ENCODE measurements at places on chromosomes 12 and 14. TPM values are rescaled to one million over a fixed set of nuclear protein-coding genes. Genes with fewer than 3 reads are reported as not detected.

Gene FMNL3
- total RNA-seq: 6.2 TPM

Gene TEX22
- total RNA-seq: 0.40 TPM

Gene TAS2R42
- total RNA-seq: not detected

Gene MANSC4
- total RNA-seq: 4.1 TPM

Gene GLIPR1L2
- total RNA-seq: not detected

Gene CD163L1
- total RNA-seq: 0.35 TPM

Gene SLC10A1
- not detected for total RNA-seq

Gene KRT3
- 0.33 TPM for total RNA-seq

DNA sequence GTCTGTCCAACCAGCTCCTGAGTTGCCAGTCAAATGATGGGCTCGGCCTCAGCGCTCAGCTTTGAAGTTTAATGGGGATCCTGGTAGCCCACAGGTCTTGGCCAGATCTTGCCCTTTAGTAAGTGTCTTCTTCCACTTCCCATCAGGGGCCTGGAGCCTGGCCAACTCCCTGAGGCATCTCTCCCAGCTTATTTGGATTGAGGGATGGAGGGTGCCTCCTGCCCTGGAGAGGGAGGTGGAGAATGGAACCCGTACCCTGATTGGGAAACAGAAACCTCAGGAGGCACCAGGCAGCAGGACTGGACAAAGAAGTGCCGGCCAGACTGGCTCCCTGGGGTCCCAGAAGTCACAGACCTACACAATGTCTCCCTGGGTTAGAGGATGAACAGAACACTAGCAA is 40.5 kb upstream of the LTBP2 start:
- no peaks in the 10 kb centered on the region for H3K27me3 ChIP-seq
- DNase-seq: no peak
- H3K4me3 ChIP-seq: no peak overlapping the region
- peaks cover 4% of the 10 kb centered on the region for H3K36me3 ChIP-seq

GRCh38 chr12:780750-781379 is 28.5 kb downstream of the WNK1 start:
- H3K27ac ChIP-seq: no peak overlapping the region
- H3K4me1 ChIP-seq: peaks cover 41% of the 10 kb centered on the region
- no peak overlapping the region for H3K4me3 ChIP-seq
- no peaks in the 10 kb centered on the region for H3K27me3 ChIP-seq

DNA sequence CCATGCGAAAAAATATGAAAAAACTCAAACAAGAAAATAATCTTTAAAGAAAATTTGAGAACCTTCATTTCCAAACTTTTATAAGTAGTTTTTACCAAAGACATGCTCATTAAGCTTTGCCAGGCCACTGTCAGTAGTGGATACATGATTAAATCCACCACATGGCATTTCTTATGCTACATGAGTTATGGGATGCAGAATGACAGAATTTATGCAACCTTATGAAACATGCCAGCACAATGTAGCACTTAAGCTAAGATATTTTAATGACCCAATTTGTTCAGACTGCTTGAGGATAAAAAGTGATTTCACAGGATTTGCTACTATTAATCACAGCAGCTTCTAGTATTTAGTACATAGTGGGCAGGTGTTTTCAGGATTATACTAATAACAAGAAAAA is 123.3 kb downstream of the ATP23 start:
- H3K4me3 ChIP-seq: no peak overlapping the region
- no peaks in the 10 kb centered on the region for H3K36me3 ChIP-seq
- H3K27ac ChIP-seq: no peak overlapping the region
- H3K4me1 ChIP-seq: peaks cover 46% of the 10 kb centered on the region
- no peak for DNase-seq

GRCh38 chr12:29224572-29224971 is 75.5 kb downstream of the FAR2 start:
- H3K4me1 ChIP-seq: peaks cover 21% of the 10 kb centered on the region
- no peaks in the 10 kb centered on the region for H3K36me3 ChIP-seq
- DNase-seq: peak; percentile 41
- H3K27me3 ChIP-seq: no peaks in the 10 kb centered on the region
- H3K4me3 ChIP-seq: no peak overlapping the region

DNA sequence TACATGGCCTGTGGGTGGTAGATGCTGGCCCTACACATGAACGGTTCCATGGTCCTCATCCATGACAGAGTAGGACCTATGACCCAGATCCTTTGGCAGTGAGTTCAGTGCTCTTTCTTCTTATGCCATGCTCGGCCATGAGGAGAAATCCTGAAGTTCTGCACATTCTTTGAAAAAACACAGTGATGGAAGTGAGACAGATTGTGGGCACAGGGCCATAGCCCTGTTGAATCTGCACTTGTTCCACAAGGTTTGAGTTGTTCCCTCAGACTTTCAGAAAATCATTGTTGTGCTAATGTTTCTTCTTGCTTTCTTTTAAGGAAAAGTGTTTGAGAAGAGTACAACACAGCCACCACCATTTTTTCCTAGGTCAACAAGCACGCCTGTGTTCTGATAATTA is 180.0 kb downstream of the C12orf75 start:
- DNase-seq: no peak
- no peaks in the 10 kb centered on the region for H3K36me3 ChIP-seq
- H3K4me3 ChIP-seq: no peak overlapping the region
- peaks cover 7% of the 10 kb centered on the region for H3K27me3 ChIP-seq
- H3K4me1 ChIP-seq: peaks cover 27% of the 10 kb centered on the region
- no peak overlapping the region for H3K27ac ChIP-seq

DNA sequence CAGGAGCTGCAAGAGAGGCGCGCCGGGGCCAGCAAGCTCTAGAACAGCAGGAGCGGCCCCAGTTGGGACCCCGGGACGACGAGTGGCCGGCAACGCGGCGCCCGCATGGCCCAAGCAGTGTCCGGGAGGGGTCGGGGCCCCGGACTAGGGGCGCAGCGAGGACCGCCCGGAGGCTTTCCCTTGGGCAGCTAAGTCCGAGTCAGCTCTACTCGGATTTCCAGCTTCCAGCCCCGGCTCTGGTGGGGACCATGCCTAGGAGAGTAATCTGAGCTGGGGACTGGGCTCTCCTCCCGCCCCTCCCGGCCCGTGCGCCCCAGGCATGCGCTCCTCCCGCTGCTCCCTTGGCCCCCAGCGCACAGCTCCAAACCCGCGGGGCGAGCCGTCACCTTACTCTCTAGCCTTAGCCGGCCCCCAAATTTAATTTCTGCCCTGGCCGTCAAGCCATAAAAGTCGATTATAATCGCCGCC is 41.6 kb upstream of the CAPRIN2 start:
- H3K4me3 ChIP-seq: peak overlapping the region; percentile 80
- DNase-seq: peak; percentile 58

GRCh38 chr14:94373708-94374107 is 14.7 kb downstream of the SERPINA1 start:
- DNase-seq: peak; percentile 73
- peaks cover 7% of the 10 kb centered on the region for H3K4me1 ChIP-seq
- H3K4me3 ChIP-seq: no peak overlapping the region
- H3K36me3 ChIP-seq: no peaks in the 10 kb centered on the region
- peak overlapping the region; percentile 64 for H3K27ac ChIP-seq
- no peaks in the 10 kb centered on the region for H3K27me3 ChIP-seq

DNA sequence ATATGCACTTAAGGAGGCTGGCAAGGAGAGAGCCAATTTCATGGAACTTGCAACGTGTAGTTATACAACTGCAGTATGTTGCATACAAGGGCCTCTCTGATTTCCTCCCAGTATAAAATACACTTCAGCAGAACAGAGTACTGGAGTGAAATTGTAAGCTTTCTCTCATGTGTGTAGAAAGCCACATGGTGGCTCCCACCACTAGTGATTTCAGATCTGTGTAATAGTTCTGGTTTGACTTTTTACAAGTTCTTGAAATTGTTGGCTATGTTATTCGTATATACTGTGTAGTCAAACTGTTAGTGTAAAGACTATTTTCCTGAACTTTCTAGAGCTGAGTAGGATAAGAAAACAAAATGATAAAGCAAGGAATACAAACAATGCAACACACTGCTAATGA is 16.4 kb upstream of the LMO3 start:
- H3K27me3 ChIP-seq: no peaks in the 10 kb centered on the region
- H3K4me1 ChIP-seq: no peaks in the 10 kb centered on the region
- H3K27ac ChIP-seq: no peak overlapping the region
- no peak overlapping the region for H3K4me3 ChIP-seq
- DNase-seq: no peak
- no peaks in the 10 kb centered on the region for H3K36me3 ChIP-seq

DNA sequence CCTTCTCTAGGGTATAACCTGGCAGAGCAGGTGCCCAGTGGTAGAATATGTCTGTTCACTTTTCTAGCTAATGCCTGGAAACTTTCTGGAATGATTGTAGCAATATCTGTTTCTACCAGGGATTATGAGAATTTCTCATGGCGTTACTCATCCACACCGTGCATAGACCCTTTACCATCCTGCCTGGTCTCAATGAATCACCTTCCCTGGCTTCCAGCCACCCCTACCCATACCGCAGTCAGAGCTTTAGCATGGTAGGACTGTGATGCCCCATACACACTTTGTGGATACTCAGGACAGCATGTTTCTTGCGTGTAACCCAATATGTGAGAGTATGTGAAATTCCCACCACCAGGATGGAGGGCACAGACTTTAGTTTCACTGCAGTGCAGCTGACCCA is 45.4 kb downstream of the TUNAR start:
- H3K27ac ChIP-seq: no peak overlapping the region
- no peaks in the 10 kb centered on the region for H3K4me1 ChIP-seq
- H3K4me3 ChIP-seq: no peak overlapping the region
- H3K36me3 ChIP-seq: no peaks in the 10 kb centered on the region
- H3K27me3 ChIP-seq: peaks cover 2% of the 10 kb centered on the region

DNA sequence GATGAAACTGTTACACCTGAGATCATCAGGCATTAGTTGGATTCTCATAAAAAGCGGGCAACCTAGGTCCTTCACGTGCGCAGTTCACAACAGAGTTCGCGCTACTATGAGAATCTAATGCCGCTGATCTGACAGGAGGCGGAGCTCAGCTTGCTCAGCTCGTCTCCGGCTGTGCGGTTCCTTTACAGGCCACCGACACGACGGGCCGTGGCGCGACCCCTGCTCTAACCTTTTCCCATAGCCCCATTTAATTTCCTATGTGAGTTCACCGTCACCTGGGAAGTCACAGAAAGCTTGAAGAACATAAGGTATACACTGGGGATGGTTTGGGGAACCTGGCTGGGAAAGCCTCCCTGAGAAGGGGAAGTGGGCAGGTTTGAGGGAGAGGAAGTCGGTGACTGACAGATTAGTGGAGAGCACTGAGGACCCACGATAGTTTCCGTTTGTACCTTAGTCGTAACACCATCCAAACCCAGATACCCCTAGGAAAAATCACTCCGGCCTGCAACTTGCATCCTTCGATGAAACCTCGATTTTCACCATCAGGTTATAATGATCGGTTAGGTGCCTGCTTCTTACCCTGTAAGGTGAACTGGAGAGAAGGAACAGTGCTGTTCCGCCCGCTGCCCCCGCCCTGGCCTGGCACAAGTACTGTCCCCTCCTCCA is 2.8 kb upstream of the AAAS start:
- H3K36me3 ChIP-seq: no peaks in the 10 kb centered on the region
- no peak overlapping the region for H3K27ac ChIP-seq
- H3K4me3 ChIP-seq: peak overlapping the region; percentile 82
- no peaks in the 10 kb centered on the region for H3K27me3 ChIP-seq
- no peak for DNase-seq

- peaks cover 3% of the 10 kb centered on the region for H3K4me1 ChIP-seq
- no peaks in the 10 kb centered on the region for H3K36me3 ChIP-seq
- peaks cover 29% of the 10 kb centered on the region for H3K27me3 ChIP-seq
- H3K4me3 ChIP-seq: no peak overlapping the region
These were observed 8.6 kb downstream of the TC2N start for GRCh38 chr14:91858536-91859275.

DNA sequence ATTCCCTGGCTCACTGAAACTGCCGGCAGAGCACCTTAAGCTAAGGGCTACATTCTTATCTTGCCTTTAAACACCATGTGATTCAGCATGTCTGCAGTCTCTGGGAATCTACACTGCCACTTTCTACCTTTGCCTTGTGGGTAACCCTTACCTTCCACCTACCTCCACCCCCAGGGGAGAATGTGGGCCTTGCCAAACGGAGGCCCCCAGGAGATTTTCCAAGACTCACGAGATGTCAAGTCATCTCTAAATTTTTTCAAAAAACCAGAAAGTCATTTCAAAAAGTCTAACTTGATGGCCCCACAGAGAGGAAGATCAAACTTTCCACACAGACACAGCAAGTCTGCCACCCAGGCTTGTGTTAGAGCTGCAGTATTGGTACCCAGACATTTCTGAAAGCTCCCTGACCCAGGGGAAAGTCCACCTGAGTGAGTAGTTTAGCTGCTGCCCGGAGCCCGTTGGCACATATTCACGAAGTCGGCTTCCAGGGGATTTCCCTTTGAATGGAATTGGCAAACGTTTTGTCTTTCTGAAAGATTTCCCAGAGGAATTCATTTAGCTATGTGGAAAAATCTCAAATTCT is 4.7 kb upstream of the PSMA6 start:
- H3K4me1 ChIP-seq: peaks cover 9% of the 10 kb centered on the region
- no peaks in the 10 kb centered on the region for H3K36me3 ChIP-seq
- no peak overlapping the region for H3K27ac ChIP-seq
- DNase-seq: no peak
- H3K27me3 ChIP-seq: no peaks in the 10 kb centered on the region

GRCh38 chr12:51589060-51589459 is 2.0 kb upstream of the SCN8A start:
- H3K36me3 ChIP-seq: no peaks in the 10 kb centered on the region
- H3K27me3 ChIP-seq: no peaks in the 10 kb centered on the region
- H3K4me3 ChIP-seq: peak overlapping the region; percentile 83
- H3K27ac ChIP-seq: no peak overlapping the region

- DNase-seq: no peak
- H3K27me3 ChIP-seq: peaks cover 29% of the 10 kb centered on the region
- H3K4me1 ChIP-seq: no peaks in the 10 kb centered on the region
- H3K36me3 ChIP-seq: no peaks in the 10 kb centered on the region
- H3K4me3 ChIP-seq: no peak overlapping the region
These were observed 408.3 kb downstream of the AACS start for GRCh38 chr12:125473501-125473900.

GRCh38 chr12:95126076-95126475 is 52.7 kb upstream of the NR2C1 start:
- H3K27ac ChIP-seq: no peak overlapping the region
- no peaks in the 10 kb centered on the region for H3K36me3 ChIP-seq
- no peaks in the 10 kb centered on the region for H3K27me3 ChIP-seq
- no peaks in the 10 kb centered on the region for H3K4me1 ChIP-seq
- DNase-seq: no peak

Measured in PC-3 (cell line).